Effector memory CD8-positive, alpha-beta T cell (primary cell): ENCODE measurements at places on chromosomes 1 and 21.

DNA sequence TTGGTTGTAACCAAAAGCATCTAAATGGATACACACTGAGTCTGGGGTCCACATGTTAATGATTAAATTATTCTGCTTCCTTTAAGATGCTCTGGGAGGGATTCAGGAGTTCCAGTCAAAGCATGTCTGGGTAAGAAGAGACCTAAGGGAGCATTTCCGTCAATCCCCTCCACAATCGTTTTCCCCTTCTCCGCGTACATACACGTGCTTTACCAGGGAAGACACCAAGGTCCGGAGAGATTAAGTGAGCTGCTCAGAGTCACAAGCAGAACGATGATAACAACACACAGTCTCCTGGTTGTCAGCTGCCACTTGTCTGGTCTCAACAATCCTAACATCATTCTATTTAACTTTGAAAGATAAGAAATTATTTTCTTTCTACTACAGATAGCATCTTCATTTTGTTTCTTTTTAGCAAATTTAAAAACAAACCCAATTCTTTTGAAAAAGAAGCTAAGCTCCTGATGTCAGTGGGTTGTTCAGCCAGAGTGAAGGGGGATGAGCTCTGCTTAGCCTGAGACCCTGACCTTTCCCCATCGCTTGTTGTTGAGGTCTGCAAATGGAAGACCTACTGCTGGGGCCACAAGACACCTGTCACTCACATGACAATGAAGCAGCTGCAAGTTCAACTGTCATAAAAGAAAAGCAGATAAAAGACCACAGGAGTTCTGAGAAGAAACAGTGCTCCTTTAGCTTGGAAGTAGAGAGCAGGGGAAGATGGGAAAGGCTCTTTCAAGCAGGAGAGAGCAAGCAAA lies 4.5 kb downstream of the PAFAH2 start:
- no peak for DNase-seq

GRCh38 chr1:215005078-215005477 lies 77.5 kb upstream of the KCNK2 start:
- no peak for DNase-seq

GRCh38 chr1:115524236-115524635 lies 117.5 kb upstream of the VANGL1 start:
- DNase-seq, result no peak

DNA sequence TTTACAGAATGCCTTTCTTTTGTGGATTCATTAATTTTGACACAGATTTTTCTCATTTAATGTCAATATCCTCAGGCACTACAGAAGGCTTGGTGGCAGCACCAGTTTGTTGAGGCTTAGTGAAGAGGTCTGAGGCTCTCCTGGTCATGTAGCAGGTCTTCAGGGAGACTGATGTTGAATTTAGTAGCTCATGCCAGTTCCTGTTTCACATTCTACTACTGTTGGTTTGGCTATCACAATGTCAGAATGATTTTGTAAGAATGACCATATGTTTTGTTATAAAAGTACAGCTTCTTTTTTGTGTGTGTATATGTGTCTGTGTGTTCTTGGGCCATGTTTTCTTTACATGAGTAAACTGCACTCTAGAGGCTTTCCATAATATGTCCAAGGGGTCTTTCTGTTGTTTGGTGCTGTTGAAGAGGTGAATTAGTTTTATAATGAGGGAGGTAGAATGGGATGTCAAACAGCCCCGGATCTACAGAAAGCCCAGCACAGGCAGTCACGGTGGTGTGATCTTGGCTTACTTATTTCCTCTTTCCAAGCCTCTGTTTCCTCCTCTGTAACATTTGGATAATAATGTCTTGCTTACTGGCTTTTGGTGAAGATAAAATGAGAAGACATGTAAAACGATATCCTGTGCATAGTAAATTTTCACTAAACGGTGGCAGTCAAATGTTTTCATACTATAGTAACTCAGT lies 32.0 kb downstream of the C1orf21 start:
- no peak for DNase-seq

GRCh38 chr1:204455063-204455830 lies 39.4 kb downstream of the PIK3C2B start:
- no peak for DNase-seq

DNA sequence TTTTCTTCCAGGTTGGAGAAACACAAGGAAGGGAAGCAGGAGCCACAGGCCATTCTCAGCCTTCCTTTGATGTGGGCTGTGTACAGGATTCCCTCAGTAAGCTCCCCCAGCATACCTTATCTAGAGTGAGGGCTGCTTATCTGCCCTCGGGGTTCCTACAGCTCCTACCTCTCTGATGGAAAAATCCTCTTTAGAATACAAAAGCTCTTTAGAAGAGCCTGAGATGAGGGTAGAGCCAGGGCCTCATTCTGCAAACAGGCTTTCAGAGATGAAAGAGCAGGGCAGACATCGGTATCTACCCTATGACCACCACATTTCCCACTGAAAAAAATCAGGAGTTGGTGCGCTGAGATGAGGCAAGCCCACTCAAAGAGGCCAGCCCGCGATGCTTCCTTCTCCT lies 85.1 kb downstream of the PLPP3 start:
- no peak for DNase-seq

DNA sequence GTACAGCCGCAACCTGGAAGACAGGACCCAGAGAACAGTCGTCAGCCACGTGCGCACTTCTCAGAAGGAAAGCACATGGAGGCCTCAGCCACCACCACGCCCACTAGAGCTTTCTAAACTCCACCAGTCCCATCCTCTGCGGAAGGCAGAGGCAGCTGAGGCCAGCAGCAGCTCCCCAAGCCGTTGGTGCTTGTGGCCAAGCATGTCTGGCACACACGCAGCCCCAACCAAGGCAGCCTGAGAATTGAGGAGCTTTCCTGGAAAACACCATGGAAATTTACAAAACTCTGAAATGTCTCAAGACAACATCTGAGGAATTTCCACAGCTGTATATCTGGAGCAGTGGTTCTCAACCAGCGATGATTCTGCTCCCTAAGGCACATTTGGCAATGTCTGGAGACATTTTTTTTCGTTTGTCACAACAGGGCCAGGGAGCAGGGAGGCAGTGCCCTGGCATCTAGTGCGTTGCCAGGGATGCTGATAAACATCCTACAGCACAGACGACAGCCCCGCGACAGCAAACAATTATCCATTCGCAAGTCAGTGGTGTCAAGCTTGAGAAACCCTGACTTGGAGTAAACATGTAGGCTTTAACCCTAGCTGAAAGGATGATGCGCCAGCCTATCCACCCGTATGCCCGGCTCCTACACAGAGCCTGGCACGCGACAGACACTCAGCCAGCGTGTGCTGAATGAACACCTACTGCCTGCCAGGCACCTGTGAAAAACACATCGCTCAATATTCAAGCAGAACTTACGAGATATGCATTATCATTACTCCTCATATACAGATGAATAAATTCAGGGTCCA lies 24.7 kb downstream of the NPHP4 start:
- DNase-seq, result no peak

DNA sequence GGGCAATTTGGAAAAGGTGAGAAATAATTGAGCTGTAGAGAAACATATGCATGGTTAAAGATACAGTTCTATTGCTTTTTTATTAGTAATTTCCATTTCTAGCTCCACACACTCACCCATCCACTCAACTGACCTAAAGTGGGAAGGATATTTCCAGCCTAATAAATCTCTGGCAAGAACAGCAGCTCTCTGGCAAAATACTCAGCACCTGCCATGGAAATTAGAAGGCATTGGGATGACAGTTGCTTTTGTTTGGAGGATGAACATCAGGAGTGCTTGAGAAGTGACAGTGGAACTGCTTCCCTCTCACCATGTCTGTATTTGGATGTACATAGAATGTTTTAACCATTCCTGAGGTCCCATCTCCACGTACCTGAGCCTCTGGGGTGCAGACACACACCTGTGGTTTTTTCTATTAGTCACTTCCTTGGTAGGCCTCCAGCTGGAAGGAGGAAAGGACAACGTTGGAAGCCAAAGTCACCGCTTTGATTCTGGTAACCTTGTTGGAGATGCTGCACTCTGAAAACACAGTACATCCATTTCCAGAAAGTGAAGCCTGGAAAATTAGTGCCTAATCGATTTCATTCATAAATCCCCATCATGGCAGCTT lies 62.3 kb upstream of the RUNX1 start:
- no peak for DNase-seq

DNA sequence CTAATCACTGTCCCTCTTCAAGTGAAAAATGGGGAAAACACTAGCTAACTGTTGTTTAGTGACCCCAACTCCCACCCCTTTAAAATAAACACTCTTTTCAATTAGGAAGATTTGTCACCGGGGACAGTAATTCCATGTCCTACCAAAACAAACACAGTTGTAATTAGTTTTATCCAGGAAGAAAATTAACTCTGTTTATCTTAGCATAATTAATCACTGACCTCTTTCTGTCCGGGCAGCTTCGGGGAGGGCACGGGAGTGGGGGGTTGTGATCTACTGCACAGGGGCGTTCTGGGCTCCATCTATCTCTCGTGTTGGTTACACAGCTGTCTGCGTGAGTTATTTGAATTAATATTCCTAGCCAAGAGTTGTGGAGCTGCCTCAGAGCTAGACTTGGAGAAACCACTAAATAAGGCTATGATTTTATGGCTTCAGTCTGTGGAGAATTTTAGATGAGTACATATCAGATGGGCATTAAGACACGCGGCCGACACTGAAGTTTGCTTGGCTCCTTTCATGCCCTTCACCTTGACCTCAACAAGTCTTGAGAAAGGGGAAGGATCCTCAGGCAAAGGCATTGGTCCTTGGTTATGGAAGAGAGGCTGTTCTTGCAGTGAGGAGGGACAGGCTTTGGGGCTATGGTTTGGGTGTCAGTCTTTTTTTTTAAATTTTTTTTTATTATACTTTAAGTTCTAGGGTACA lies 102.0 kb upstream of the TRABD2B start:
- no peak for DNase-seq

DNA sequence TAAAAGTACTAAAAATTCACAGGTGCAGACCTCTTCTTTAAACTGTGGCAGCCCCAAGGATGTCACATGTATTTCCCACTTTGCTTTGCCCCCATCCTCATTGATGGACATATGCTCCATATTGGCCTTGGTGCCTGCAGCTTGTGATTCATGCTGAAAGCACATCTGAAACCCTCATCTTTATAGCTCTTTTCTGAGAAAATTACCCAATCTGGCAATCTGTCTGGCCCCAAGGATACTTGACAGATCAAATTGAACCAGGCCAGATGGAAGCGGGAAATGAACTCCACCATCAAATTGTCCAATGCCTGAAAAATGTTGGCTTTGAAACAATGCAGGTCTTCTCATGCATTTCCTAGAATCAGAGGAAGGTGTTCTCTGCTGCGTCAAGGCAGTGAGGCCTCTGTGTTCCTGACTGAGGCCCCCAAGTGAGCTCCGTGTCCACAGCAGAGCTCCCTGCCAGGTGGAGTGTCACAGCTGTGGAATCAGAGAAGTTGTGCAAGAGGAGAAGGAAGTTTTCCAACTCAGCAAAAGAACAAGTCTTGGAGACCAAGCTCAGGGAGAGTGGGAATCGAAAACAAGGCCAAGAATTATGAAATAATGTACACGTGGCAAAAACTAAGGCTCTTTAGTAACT lies 323.7 kb downstream of the PLPP3 start:
- no peak for DNase-seq

DNA sequence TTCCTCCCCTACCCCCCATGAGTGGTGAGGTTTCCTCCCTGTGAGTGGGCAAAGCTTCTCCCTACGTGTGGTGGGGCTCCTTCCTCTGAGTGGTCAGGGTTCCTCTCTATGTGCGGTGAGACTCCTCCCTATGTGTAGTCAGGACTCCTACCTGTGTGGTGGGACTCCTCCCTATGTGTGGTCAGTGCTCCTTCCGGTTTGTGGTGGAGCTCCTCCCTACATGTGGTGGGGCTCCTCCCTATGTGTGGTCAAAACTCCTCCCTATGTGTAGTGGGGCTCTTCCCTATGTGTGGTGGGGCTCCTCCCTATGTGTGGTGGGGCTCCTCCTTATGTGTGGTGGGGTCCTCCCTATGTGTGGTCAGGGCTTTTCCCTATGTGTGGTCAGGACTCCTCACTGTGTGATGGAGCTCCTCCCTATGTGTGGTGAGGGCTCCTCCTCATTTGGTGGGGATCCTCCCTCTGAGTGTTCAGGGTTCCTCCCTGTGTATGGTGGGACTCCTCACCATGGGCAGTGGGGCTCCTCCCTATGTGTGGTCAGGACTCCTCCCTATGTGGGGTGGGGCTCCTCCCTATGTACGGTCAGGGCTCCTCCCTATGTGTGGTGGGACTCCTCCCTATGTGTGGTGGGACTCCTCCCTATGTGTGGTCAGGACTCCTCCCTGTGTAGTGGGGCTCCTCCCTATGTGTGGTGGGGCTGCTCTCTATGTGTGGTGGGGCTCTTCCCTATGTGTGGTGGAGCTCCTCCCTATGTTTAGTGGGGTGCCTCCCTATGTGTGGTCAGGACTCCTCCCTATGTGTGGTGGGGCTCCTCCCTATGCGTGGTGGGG lies 29.1 kb downstream of the PRSS38 start:
- no peak for DNase-seq

GRCh38 chr1:219010720-219011119 lies 163.0 kb upstream of the LYPLAL1 start:
- DNase-seq, result no peak

DNA sequence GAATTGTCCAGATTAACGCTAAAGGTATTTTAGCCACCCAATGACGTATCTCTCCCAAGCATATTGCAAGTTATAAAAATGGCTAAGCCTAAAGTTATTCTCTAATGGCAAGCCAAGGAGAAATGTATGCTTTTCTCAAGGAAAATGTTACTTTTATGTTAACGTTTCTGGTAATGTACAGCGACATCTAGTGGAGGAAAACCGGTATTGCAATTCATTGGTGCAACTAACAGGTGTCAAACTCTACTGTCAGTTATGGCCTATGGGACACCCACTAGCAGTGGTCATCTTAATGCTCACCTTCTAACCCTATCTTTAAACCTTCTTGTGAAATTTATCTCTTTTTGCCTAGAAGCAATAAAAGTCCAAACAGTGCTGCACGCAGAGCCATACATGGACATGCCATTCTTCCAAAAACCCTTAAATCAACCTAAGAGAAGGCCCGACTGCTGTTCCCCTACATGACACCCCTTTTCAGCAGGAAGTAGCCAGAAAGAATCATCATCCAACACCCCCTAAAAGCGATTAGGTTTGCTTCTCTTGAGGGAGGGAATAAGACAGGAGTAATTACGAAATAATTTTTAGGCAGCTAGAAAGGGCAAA lies 68.7 kb upstream of the LRIF1 start:
- peak; percentile 38 for DNase-seq

- no peak for DNase-seq
Observed at GRCh38 chr1:94068999-94069918, 51.7 kb downstream of the ABCA4 start.

DNA sequence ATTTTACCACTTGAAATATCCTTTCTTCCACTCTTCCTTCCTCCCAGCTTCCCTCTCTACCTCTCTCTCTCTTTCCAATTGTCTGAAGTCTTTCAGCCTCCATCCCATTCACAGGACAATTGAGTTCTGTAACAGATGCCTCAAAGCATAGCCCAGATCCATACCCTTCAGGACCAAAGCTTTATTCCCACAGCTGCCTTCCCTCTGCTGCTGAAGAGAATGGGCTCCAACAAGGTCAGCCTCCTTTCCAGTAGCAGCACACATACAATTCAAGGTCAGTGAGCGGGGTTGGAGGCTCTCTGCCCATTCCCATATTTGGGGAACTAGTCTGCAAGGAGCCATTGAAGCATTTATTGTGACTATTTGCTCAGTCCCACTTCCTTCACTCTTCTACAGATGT lies 179.9 kb downstream of the DPYD start:
- DNase-seq, result no peak
